GM04504 (cell line): ENCODE measurements at places on chromosomes 5 and 9.

DNA sequence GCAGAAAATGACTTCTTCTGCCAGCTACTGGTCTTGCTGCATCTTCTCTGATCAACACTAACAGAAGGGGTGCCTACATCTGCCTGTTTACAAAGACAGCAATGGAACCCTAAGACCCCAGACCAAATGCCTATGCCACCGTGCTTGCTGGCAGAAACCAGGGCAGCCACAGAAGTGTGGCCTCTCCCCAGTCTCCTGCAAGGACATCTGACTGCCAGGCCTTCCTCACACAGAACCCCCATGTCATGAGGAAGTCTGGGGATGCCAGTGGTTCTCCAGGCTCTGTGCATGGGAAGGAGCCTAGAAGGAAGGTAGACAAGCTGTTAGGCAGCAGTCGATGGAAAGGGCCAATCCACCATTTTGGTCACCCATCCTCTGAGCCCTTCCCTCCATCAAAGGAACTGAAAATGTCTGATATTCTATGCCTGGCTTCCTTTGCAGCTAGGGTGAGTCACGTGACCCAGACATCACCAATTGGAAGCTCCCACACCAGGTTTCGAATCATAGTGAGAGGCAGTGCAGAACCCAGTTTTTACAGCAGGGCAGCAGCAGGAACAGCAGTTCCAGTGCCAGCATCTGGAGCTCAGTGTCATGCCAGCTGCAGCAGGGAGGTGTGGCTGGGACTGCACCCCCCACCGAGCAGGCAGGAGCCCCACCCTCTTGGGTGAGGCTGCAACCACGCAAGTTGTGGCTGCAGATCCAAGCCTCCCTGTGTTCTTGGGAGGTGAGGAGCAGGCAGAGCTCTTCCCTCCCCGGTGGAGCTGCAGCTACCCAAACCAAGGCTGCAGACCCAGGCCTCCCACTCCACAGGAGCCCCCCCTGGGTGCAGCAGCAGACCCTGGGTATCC lies 123.4 kb downstream of the OLFM1 start:
- no peak for DNase-seq

DNA sequence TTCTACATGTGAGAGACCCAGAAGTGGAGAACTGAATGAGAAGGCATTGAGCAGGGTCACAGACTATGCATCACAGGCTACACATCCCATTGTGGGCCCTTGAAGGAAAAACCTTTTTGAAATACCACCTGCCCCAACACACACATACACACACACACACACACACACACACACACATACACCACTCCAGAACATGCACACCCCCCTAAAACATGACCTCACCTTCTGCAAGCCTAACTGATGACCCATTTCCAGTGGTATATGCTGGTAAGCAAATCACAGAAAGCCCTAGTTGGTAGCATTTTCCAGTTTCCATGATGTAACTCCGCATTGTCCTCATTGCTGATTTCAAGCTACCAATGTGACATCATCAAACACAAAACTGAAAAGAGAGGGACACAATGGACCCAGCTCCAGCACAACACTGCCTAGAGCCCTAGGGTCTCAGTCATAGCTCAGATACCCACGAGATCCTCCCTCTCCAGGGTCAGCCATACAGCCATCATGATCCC lies 36.4 kb downstream of the THBS4 start:
- no peak for DNase-seq

DNA sequence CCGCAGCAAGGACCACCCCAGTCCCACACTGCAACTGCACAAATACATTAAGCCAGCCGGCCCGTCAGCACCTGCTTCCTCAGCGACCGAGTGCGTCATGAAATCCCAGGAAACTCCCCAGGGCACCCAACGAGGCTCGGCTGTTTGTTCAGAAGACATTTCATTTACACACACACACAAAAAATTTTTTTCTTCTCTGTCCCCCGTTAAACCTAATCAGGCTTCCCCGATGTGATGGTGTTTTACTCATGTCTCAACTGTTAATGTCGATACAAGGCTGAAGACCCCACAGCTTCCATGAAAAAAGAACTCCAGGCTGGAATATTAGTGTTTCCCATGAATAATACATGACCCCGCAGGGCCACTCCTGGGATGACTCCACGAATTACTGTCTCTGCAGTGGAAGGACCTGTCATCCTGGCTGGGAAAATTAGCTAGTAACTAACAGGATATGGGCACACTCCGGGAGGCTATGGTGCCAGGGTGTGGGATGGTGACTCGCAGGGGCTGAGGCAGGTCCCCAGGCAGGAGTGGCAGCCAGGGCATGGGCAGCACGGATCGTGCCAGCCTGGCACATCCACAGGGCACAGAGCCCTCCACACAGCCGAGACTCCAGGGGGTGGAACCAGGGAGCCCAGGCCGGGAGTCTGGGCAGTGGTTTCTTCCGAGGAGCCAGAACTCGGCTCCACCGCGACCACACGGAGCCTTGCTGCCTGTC lies 102.4 kb downstream of the VAV2 start:
- DNase-seq: peak; percentile 5

DNA sequence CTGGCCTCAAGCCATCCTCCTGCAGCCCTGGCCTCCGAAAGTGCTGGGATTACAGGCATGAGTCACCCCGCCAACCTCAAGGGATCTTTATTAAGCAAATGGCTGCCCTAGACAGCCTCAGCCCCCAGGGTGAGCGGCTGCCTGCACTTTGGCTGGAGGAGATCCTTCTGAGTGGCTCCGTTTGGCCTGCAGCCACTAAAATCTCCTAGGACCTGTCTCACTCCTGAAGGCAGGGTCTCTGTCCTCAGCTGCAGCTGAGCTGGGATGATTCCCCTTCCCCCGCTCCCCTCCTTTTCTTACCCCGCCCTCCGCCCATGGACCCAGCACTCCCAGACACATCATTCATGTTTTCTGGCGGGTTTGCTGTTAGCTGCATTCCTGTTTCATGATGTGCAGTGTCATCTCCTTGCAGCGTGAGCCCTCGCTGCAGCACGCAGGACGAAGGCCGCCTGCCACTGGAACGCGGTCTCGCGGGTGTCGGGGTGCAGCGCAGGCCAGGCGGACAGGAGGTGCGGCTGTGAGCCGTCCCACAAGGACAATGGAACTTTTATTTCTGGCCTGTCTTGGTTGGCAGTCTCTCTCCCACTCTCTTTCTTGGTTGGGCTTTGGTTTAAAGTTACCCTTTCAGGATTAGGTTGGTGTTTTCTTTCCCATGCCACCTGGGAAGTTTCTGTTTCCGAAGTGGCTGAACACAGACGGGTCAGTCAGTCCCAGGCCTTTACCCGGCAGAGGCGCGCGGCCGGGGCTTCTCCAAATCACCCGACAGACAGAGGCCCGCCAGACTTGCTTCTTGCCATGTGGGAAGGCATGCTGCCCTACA lies 137.1 kb downstream of the FOXD1 start:
- DNase-seq: peak; percentile 70

GRCh38 chr9:83646500-83647239 lies 23.7 kb downstream of the IDNK start:
- no peak for DNase-seq

DNA sequence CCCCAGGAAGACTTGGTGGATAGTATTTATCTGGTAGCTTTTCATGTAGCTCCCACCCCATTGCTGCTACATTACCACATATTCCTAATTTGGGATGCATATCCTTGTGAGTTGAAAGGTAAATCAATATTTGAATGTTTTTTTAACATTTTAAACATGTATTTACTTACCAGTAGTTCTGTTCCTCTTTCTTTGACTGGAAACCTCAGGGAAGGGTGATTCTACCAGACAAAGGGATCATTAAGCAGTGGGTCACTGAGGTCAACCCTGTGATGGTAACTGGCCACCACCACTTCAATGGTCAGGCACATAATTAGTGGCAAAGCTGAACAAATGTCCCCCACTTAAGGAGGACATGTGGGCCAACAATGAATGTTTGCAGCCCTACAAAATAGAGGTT lies 27.2 kb upstream of the KLF9 start:
- no peak for DNase-seq

- peak; percentile 58 for DNase-seq
Observed at GRCh38 chr5:53397845-53398244, 82.6 kb upstream of the FST start.

DNA sequence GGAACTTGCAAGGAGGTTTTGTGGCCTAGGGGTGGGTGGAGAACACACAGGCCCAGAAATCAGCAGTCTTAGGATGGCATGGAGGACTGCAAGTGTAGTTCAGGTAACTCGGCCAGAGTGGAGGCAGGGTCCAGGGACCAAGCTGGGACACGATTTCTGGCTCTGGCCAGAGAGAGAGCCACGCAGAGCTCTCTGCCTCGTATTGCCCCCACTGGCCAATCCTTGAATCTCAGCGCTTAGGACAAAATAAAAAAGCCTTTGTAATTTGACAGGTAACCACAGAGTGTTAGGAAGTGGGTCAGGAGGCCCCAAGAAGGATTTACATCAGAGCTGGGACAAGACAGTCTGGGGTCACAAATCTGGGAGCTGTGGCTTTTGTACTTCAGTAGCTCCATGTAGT lies 11.7 kb downstream of the MAP3K1 start:
- DNase-seq: no peak

GRCh38 chr5:112201141-112201540 lies 217.9 kb downstream of the EPB41L4A start:
- no peak for DNase-seq

DNA sequence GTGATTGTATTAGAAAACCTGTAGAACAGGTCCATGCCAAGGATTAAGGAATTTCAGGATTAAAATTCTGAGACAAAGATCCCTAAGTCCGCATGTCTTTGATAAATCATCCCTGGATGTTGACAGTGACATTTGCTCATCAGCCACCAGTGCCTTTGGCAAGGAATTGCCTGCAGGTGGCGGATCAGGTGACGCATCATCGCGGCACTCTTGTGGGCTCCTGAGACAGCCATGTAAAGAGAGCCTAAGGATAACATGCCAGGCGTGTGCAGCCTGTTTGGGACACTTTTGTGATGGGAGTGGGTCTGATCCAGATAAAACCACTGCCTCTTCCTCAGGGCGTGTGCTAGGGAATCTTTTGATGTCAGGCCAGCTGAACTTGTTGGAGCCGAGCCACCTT lies 40.6 kb downstream of the ADCY2 start:
- no peak for DNase-seq

- peak; percentile 67 for DNase-seq
Observed at GRCh38 chr5:142925795-142926194, 155.6 kb downstream of the ARHGAP26 start.

- no peak for DNase-seq
Observed at GRCh38 chr5:1651971-1652872, 128.5 kb upstream of the LPCAT1 start.

DNA sequence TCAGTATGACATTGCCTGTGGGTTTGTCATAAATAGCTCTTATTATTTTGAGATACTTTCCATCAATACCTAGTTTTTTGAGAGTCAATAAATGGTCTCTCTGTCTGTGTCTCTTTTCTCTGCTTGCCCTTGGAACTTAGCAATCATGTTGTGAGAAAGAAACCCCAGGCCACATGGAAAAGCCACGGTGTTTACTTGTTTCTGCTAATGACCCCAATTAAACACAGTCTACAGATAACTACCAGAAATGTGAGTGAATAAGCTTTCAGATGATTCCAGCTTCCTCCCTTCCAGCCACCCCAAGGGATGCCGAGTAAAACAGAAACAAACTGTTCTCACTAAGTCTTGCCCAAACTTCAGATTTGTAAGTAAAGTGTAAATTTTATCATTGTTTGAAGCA lies 584.9 kb downstream of the MAT2B start:
- no peak for DNase-seq

DNA sequence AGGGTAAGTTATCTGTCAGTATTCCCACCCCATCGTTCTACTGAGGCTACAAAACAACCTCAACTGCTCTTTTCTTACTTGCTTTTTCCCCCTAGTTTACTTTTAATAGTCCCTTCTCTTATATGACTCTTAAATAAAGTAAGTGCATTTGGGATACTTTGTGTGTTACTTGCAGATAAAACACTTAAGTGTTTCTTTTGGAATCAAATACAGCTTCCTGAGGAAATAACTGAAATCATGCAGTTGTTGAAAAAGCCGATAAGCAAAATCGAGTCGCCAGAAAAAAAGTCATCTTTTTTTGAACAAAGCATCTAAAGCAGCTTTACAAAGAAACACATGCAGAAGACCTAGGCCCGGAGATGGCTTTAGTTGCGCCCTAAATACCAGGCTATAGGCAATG lies 53.5 kb upstream of the EPB41L4A start:
- no peak for DNase-seq

GRCh38 chr5:35850967-35851680 lies 5.6 kb upstream of the IL7R start:
- no peak for DNase-seq

DNA sequence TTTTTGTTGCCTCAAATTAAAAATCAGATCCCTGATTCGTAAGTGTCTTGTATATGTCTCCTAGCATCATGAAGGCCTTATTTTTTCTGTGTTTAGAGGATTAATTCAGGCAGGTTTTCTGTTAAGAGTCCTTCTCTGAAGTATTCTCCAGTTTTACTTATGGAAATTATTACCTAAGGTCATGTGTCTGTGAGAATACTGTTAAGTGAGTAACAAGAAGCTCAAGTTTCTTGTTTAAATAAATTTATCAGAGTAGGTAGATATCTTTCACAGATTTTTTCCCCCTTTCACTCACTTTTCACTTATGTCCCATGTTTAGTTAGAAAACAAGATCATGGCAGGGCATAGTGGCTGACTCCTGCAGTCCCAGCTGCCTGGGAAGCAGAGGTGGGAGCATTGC lies 233.6 kb downstream of the KDM4C start:
- DNase-seq: no peak

- no peak for DNase-seq
Observed at GRCh38 chr9:96430377-96430776, 12.2 kb upstream of the ZNF367 start.

GRCh38 chr9:13163946-13164345 lies 115.5 kb downstream of the MPDZ start:
- no peak for DNase-seq

- no peak for DNase-seq
Observed at GRCh38 chr5:159207222-159207685, 2.1 kb downstream of the RNF145 start.

DNA sequence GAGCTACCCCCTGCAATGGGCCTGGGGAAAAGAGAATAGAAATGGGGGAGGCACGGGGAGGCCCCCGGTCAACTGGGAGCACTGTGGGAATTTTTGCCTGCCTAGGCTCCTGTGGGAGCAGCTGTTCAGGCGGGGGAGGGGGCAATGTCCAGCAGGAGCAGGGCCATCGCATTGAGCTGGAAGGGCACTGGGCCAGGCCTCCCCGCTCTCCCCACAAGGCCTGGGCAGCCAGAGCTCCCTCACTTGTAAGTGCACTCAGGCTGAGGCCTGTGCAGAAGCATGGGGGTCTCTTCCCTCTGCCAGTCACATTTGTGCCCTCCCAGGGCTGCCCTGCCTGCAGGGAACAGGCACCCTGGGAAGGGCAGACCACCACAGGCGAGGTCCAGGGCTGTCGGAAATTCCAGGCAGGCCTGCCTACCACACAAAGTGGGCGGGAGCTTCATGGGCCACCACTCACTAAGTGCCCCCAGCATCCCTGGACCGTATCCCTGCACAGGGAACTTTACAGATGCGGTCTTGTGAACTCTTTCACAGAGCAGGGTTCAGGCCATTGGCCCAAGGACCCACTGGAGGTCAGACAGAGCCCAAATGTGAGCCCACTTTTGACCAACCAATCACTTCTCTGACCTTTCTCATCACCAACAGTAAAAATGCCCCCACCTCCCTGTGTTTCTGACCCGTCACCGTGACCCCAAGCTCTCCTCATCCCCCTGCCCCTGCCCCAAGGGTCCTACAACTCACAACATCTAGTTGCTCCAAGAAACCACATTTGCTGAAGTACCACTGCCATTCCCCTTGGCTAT lies 1.0 kb upstream of the CFAP157 start:
- DNase-seq: no peak

GRCh38 chr5:180832638-180833068 lies 28.4 kb downstream of the ZFP62 start:
- no peak for DNase-seq
